ENCODE measurements at places on chromosomes 6 and 20.

- peak; percentile 53 for DNase-seq
Measured at GRCh38 chr6:142764311-142764710, 180.7 kb downstream of the HIVEP2 start.

DNA sequence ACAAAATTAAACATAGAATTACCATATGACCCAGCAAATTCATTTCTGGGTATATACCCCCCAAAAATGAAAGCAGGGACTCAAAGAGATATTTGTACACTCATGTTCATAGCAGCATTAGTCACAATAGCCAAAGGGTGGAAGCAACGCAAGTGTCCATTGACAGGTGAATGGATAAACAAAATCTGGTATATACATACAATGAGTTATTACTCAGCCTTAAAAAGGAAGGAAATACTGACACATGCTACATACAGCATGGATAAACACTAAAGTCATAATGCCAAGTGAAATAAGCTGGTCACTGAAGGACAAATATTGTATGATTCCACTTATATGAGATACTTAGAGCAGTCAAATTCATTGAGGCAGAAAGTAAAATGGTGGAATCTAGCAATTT lies 5.3 kb upstream of the STX11 start:
- DNase-seq = no peak

- peak; percentile 21 for DNase-seq
Measured at GRCh38 chr6:64415926-64416325, 780.3 kb downstream of the PHF3 start.

DNA sequence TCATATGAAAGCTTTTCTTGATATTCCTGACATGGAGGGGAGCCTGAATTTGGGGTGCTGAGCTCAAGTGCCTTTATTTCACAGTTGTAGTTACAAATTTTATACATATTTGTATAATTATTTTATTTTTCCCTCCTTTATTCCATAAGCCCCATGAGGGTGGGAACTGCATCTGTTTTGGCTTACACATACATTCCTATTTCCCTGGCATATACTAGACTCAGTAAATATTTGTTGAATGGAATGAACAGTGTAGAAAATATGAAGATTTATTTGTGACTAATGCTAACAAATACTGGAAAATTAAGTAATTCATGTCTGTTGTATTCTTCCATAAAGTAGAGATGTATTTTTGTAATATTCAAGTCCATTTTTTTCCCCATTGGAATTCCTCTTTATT lies 127.1 kb downstream of the MYO6 start:
- DNase-seq = no peak

DNA sequence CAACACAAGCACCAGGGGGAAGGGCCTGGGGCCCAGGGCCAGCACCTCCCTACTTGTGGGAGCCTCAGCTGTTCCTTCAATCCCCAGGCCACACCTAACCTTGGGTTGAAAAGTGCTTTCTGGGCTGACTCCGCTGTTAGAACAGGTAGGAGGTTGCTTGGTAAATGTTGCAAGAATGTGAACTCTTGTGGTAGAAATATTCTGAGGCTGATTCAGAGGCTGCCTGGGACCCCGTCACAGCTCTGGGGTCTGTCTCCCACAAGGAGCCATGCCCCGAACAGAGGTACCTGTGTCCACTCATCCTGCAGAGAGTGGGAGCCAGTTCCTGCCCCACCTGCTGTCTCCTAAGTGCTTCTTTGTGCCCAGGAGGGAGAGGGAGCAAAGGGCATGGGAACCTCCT lies 14.4 kb upstream of the MAS1L start:
- no peak for DNase-seq

DNA sequence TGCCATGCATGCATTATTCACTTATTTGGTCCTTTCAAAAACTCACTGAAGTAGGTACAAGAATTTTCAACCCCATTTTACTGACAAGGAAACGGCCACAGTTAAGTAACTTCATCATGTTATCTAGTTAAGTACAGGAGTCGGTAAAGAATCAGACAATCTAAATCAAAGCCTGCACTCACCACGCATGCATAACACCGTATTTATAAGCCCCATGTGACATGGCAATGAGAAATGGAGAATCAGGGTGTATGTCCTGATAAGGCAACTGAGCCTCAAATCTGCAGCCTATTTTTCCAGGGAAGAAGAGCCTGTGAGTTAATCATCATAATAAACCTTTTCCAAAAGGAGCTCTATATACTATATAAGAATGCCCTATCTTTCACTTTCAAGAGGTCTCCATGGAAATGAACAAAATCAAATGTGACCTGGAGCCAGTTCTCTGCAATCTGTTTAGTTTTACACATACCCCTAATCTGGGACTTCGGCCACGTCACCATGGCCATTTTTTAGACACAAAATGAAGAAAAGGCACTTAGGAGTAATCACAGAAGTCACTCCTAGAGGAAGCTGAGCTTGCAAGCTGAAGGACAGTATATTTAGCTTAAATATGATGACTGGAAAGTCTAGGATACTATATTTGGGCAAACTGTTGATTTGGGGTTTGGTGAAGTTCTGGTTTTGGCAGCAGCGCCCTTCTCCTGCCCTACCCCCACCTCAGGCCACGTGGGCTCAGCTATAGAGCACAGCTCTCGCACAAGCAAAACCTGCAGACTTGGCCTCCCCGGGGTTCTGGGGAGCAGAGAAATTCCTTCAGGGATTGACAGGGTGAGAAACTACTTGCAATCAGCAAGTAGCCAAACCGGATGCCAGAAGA lies 19.2 kb downstream of the TRAM2 start:
- DNase-seq = peak; percentile 54

DNA sequence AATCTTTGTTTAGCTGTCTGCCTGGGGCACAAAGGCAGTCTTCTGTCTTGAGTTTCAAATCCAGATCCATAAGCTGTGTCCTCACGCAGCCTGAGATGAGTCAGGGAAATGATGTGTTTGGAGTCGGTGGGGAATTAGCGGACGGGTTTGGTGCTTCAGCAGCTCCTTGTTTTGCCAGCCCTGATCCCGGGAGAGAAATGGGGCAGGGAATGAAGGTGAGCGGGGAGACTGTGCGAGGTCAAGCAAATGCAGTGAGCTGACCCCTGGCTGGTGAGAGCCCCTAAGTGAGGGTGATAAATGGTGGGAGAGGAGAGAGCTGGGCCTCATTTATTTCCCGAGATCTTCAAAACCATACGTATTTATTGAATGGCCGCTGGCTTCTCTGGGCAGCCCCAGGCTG lies 21.6 kb downstream of the DUSP22 start:
- DNase-seq = no peak

DNA sequence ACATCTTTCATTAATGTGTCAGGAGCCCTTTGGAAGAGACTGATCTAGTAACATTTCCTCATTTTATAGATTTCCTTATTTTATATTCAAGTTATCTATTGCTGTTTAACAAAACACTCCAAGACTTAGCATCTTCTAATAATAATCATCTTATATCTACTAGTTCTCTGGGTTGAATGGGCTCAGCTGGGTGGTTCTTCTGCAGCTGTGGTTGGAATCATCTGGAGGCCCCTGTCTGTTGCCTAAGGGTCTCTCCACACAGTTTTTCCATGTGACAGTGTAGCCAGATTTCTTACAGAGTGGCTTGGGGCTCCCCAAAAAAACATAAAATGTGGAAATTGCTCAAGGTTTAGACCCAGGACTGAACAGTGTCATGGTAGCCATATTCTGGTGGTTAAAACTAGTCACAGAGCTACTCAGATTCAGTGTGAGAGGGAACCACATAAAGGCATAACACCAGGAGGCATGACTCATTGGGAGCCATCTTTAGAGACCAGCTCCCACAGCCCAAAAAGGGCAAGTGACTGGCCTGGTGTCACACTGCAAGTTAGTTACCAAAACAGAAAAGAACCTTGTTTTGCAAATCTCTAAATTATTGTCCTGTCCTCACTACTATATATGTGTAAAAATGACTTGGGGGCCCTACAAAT lies 11.5 kb downstream of the SLC2A10 start:
- DNase-seq = no peak

DNA sequence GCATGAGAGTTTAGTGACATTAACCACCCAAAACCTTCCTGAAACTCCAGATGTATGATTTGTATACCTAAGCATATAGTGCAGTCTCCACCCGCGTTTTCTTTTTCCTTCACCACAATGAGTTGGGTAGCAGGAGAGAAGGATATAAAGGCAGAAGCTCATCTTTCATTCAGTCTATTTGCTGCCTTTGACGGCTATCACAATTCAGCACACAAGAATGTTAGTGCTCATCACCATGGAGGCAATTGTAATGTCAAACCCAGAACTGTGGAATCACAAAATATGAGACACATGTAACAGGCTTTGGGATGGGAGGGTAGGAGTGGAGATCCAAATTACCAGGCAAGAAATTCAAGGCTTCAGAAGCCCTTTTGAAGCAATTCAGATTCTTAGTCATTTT lies 17.6 kb downstream of the ZHX3 start:
- DNase-seq = peak; percentile 55

- DNase-seq = no peak
Measured at GRCh38 chr20:20482453-20482852, 114.5 kb downstream of the INSM1 start.

DNA sequence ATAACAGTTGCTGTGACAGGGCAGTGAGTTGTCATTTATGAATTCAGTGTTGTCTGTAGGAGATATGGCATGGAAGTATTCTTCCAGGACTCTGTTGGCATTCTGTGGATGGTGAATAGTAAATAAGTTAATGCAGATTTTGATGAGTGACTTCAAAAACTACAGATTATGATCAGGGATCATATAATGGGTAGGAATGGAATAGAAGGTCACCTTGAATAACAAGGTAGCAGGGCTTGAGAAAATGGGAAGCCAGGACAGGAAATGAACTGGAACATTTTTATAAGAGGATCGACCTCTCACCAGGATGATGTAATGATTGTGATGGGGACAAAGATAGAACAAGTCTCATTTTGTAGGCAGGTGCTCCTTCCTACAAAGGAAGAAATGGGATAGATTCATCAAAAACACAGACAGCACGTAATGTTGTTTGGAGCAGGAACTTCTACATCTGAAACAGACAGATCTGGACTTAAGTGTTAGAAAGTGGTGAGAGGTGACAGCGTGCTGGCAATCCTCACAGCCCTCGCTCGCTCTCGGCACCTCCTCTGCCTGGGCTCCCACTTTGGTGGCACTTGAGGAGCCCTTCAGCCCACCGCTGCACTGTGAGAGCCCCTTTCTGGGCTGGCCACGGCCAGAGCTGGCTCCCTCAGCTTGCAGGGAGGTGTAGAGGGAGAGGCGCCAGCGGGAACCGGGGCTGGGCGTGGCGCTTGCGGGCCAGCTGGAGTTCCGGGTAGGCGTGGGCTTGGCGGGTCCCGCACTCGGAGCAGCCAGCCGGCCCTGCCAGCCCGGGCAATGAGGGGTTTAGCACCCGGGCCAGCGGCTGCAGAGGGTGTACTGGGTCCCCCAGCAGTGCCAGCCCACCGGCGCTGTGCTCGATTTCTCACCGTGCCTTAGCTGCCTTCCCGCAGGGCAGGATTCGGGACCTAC lies 30.8 kb upstream of the SSR1 start:
- DNase-seq = no peak

DNA sequence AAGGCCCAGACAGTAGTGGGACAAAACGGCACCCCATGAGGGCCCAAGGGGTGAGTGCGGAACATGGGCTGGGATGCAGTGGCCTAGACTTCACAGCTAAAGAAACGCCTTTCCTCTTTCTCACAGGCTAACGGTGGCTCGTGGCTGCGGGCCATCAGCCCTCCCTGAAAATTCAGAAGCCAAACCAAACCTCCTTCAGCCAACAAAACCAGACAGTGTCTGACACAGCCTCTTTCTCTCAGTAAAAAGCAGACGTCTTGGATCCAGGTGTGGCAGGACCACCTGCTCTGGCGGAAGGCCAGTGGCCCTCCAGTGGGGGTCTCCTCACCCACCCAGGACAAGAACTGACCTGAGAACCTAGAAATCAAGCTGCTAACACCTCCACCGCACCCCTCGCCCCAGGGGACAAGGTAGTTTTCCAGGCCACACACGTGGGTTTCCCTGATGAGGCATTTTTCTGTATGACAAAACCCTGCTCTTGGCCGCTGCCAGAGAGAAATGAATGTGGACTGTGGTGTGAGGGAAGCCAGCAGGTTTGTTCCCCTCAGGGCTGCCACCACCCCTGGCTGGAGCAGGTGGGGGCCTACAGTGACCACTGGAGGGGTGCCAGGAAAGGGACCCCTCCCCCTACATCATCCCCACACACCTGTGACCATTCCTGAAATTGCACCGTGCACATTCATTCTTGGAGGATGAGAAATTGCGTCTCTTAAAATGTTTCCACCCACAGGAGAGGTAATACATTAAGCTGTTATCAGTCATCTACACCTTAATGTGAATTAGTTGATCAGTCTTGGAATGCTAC lies 76.8 kb upstream of the PIM1 start:
- DNase-seq = peak; percentile 60

GRCh38 chr6:126170978-126171382 lies 168.9 kb upstream of the CENPW start:
- peak; percentile 10 for DNase-seq

DNA sequence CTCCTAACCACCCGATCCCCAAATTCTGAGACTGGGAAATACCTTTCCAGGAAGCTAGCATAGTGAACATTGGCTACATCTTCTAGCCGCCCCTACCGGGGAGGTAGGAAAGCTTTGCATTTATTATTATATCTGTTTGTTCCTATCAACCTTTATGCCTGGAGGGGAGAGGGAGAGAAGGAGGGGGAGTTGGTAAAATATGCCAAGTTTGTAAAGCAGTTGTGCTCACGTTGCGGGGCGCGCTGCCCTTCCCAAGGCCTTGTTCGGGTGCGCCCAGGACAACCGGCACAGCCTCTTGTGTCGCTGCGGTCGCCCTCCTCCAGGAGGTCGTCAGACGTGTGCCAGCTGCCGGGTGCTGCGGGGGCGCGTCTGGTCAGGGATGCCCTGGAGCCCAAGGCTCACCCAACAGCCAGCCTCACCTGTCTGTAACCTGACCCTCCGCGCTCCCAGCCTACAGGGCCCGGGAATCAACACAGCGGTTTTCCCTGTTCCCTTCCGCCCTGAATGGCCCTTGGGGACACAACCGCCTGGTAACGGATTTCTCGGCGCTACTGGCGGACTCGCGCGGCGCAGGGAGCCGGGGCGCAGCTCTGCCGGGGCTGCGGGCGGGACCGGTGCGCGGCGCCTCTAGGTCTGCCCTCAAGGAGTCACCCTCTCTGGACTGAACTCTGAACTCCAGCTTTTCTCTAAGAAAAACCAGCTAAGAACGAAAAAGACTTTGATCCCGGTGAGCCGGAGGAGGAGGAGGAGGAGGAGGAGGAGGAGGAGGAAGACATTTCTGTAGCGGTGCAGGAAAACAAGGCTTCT lies 1.1 kb upstream of the OVOL2 start:
- no peak for DNase-seq

GRCh38 chr6:6783721-6784120 lies 195.2 kb downstream of the LY86 start:
- DNase-seq = peak; percentile 79

- no peak for DNase-seq
Measured at GRCh38 chr6:100665041-100665380, 200.3 kb upstream of the SIM1 start.

GRCh38 chr6:53066077-53066417 lies 843 bp downstream of the FBXO9 start:
- no peak for DNase-seq

- DNase-seq = no peak
Measured at GRCh38 chr6:31163922-31164321, 5.5 kb downstream of the TCF19 start.

Data from fibroblast of skin of abdomen (primary cell).